Upper lobe of left lung (tissue), 6 donors: ENCODE measurements at places on chromosomes 2 and 18. TPM values are rescaled to one million over a fixed set of nuclear protein-coding genes. Genes with fewer than 3 reads are reported as not detected.

GRCh38 chr2:238255151-238255551 is 15.3 kb upstream of the HES6 start:
- DNase-seq, result no peak

DNA sequence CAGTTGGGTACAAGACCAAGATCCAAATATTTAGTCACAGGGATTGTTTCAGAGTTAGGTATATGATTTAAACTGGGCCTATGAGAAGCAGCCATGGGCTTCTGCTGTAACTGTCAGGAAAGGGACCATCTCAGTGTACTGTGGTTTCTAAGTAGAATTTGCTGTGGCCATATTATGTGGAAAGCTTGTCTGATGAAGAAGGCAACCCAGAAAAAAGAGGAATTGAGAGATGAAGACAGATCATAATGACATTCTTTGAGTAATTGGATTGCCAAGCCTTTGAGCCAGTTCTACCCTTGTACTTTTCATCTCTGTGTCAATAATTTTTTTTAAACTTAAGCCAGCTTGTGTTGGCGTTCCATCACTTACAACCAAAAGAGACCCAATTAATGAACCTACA is 259.6 kb downstream of the NUP35 start:
- no peak for DNase-seq

- DNase-seq, result no peak
These were observed 34.9 kb downstream of the FEZ2 start for GRCh38 chr2:36562973-36563532.

DNA sequence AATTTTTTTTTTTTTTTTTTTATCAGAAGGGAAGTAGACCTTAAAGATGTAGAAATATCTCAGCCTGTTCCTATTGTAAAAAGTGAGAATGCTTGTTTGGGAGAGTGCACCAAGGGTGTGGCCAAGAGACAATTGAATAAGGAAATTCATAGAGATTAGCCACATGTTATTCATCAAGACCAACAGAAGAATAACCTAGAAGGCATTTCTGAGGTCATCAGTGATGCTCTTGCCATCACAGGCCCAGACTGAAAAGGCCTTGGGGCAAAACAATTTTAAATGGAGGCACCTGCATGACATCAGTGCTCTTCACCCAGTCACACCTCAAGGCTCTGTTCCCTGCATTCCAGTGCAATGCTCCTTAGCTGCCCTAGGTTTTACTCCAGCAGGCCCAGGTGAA is 2043.3 kb upstream of the PIK3C3 start:
- DNase-seq, result no peak

- no peak for DNase-seq
These were observed 1303.3 kb downstream of the SUCLG1 start for GRCh38 chr2:83155826-83156225.

DNA sequence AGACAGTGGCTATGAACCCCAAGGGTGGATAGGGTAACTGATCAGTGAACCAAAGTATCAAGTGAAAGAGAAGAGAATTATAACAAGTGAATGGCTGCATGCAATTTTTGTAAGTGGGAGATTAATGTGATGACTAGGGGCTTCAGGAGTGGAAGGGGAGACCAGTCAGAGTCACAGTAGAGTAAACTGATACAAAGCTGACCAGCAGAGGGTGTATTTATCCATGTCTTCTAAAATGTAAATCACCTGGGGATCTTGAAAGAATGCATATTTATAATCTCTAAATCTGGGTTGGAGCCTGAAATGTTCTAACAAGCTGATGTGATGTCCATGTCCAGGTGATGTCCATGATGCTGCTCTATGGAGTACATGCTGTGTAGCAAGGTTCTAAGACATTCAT is 1351.3 kb upstream of the CHAC2 start:
- DNase-seq, result no peak

- DNase-seq, result no peak
These were observed 17.2 kb downstream of the TNP1 start for GRCh38 chr2:216842636-216843035.

DNA sequence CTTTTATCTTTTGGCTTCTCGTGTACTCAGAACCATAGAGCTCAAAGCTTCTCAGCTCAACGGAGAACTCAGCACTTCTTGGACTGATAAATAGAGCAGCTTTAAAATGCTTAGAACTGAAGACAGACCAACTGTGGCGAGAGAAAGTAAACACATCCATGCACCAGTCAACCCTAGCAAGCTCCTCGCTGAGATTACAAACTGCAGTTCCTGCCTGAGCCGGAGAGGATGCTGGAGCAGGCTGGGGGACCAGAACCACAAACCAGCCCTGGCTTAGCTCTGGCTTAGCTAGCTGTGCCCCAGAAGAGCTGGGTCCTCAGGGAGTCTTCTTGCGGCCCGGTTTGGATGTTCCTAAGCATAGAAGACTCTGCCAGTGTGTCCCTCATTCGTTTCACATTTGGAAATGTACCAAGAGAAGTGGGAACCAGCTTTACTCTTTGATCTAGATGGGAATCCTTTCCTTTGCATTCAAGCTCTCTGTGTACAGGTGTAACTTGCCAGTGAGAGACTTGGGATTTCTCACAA is 5.6 kb downstream of the PAX8 start:
- DNase-seq, result no peak

DNA sequence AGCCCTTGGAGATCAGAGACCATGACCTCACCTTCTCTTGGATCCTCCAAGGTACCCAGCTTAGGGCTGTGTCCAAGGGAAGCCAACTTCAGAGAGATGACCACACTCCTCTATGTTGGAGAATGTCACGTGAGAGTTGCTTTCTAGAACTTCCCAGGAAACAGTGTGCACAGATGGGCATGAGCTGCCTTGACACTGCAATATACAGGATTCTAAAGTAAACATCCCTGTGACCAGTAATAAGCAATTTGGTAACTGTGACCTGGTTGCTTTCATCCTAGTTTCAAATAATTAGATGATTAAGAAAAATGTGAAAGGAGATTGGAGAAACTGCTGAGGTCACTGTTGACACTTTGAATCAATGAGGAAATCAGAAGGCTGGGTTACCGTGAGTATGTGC is 181.1 kb upstream of the EPAS1 start:
- no peak for DNase-seq

ACMSD gene
- not detected for total RNA-seq

XDH gene
- total RNA-seq, result not detected

RAB17 gene
- 262 TPM for total RNA-seq

SCG2 gene
- total RNA-seq, result 0.22 TPM

SKOR2 gene
- total RNA-seq, result not detected

C1GALT1C1L gene
- total RNA-seq, result not detected
